ENCODE measurements at places on chromosomes 3 and 15.

GRCh38 chr15:56460071-56460470, 4.9 kb downstream of the MNS1 start:
- DNase-seq, result no peak

GRCh38 chr3:51696954-51697353, 9.9 kb upstream of the GRM2 start:
- no peak for DNase-seq

- no peak for DNase-seq
These were observed 722 bp upstream of the ZXDC start for GRCh38 chr3:126476166-126477060.

- DNase-seq, result peak; percentile 8
These were observed 1.6 kb upstream of the CCDC33 start for GRCh38 chr15:74234598-74234875.

DNA sequence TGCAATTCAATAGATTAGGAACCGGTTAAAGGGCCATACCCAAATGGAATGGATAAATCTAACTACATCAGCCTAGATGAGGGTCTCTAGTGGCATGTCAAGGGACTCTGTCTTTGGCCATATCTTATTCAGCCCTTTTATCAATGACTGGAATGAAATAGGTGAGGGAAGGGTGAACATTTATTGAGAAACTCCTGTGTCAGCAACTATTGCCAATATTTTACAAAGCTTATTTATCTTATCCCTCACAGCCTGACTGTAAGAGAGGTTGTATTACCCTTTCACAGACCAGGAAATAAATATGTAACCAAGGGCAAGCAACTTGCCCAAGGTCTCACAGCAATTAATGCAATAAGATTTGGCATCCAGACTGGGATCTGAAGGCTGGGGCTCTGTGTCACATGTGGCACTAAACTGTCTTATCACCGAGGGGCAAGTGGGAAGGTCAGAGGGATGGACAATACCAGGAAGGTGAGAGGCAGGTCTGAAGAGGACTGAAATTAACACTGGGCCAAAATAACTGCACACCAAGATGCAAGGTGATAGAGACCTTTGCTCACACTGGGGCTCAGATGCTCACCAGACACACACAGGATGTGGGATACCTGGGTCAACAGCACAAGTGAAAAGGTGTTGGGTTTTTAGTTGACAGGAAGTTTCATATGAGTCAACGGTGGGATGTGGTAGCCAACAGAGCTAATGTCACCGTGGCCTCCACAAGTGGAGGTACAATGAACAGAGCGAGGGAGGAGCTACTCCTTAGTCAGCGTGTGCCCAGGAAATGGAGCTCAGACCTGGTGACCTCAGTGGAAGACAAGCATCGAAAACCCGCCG, 261.3 kb downstream of the RPLP1 start:
- DNase-seq, result no peak

GRCh38 chr3:141383555-141384129, 15.3 kb downstream of the ZBTB38 start:
- peak; percentile 55 for DNase-seq

- no peak for DNase-seq
These were observed 46.2 kb downstream of the WDR72 start for GRCh38 chr15:53713218-53713617.

DNA sequence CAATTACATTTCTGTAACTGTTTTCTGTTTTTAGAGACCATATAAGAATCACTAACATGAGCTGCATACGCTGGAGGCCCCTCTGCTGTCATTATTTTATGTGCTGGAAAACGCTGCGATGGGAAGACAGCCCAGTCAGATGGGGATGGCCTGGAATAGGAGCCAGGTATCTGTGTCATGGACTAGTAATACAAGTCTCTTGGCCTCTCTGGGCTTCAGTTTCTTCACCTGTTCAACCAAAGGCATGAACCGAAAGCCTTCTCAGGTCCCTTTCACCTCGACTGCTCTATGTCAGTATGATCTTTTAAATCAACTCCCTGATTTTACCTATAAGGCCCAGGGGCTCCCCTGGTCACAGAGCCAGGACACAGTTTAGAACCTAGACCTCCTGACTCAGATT, 14.6 kb upstream of the RFTN1 start:
- no peak for DNase-seq

GRCh38 chr3:4996223-4996765, 17.1 kb downstream of the BHLHE40 start:
- no peak for DNase-seq

DNA sequence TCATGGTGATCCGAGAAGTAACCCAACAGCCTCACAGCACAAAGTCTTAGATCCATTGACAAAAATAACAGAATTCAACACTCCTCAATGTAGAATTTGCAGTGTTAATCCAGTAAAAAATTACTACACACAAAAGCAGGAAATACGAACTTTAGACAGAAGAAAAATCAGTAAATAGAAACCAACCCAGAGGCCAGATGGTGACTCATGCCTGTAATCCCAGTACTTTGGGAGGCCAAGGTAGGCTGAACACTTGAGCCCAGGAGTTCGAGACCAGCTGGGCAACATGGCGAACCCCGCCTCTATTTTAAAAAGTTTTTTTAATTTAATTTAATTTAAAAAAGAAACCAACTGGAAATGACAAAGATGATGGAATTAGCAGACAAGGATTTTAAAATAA, 36.1 kb downstream of the SELENOT start:
- DNase-seq, result no peak

DNA sequence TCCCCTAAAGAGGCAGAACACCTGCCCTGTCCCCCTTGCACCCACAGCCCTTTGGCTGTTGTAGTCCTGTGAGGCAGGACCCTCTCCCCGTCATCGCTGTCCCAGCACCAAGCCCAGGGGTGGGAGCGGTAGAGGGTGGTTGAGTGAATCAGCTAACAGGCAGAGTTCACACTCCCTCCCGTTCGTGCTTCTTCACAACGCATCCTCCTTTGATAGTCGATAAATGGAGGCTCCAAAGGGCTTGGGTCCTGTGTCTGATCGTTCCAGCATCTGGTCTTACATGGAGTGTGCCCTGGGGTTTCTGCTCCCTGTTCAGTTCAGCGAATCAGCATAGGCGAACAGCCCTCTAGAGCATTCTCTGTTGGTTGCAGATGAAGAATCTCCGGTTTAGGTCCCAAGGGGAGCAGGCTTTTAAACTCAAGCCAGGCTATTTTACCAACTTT, 820 bp upstream of the HMCES start:
- DNase-seq, result no peak

DNA sequence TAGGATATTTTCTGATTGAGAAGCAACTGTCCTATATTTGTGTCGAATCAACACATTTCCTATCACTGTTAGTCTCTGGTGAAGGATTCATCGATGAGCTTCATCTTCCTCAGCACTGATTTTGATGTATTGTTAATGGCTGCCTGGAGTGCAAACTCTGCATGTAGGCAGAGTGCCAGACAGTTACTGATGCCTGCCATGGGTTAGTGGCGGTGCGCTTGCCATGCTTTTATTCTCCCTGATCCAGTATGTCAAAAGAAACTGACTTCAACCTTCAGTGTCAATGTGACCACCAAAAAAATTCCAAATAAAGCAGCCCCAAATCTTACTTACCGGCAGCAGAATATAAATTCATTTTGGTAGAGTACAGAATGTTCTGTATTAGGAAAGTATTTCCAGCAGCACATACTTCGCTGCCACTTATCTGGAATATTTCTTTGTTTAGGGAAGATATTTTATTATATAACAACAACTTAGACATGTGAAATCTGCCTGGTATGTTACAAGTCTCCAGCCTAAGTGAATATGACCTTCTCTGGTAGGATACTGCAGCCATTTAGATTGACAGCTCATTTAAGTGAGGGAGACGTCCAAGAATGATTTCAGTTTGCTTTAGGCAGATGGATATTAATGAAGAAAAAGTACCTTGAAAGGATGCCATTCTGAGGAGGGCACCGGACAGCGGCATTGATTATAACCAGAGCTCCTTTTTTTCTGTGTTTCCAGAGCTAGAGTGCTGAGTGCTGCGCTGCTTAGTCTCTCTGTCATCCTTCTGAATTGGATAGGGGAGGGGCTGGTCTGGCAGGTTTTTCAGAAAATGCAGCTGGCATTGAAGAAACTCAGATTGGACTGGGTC, 59.9 kb downstream of the ARHGEF26 start:
- no peak for DNase-seq

GRCh38 chr15:27951191-27951890, 147.8 kb downstream of the OCA2 start:
- DNase-seq, result no peak

GRCh38 chr15:24858737-24859601, 95.8 kb upstream of the SNRPN start:
- DNase-seq, result no peak

DNA sequence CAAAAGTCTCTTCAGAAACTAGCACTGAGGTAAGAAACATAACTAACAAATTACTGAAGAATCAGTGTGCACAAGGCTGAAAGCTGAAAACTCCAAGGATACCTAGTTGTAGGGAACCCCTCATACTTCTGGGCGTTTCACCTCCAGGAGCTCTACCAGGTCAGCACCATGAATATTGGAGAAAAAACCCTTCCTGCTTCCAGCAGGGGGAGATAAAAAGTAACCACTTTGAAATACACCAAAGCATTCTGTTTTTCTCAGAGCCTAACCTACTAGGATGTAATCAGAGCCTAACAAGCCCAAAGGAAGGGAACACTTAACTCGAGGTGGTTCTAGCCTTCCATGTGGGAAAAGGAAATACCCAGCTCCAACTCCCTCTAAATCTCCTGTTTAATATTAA, 175.8 kb upstream of the MME start:
- no peak for DNase-seq

GRCh38 chr3:129161860-129162271, 1.0 kb upstream of the ISY1 start:
- no peak for DNase-seq

DNA sequence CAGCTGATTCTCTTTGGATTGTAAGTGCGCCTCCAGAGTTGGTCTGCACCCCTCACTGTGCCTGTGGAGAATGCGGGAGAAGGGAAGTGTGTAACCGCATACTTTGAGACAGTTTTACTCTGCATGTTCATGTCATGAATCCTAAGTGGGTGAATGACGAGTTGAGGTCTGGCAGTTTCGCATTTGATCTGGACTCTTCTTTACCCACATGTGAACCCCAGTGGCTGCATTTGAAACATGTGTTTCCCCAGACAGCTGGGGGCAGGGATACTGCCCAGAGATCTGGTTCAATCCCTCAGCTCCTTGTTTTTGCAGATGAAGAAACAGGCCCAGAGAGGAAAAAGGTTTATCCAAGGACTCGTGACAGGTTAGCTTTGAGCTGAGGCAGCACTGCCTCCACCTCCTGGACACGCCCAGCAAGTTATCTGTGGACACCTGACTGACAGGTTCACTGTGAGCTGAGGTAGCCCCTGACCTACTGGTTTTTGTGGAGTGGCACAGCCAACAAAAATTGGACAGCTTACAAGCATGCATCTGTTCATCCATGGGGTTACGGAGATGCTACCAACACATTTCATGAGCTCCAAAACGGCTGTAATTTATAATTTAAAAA, 207.3 kb downstream of the XXYLT1 start:
- no peak for DNase-seq

GRCh38 chr3:159668990-159669476, 319.6 kb upstream of the IL12A start:
- no peak for DNase-seq

DNA sequence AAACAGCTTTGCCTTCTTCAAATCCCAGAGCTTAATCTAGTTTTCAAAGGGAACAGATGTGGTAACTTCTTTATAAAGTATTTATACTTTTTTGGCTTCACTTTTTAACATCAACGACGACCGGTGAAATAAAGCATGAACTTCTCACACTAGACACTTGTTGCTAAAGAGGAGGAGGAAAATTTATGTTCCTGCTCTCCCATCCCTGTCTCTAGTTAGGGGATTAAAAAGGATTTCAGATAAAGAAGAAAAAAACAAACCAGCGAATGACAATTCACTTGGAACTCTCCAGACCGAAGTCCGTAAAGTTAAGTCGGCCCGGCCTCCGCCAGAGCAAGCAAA, 672 bp downstream of the NEDD4 start:
- DNase-seq, result no peak

- no peak for DNase-seq
These were observed 36.5 kb downstream of the ZFAND6 start for GRCh38 chr15:80095969-80096368.

DNA sequence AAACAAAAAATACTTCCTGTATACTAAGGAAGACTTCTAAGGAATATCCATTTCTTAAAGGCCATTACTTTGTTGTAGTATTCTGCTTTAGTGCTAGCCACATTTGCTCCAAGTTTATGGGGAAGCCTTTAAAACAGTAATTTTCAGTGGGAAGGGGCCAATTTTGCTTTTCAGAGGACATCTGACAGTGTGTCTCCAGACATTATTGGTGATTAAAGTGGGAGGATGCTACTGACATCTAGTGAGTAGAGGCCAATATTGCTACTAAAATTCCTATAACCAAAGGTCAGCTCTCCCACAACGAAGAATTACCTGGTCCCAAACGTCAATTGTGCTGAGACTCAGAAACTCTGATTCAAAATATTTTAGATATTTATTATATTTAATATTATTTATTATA, 24.8 kb downstream of the SLC28A2 start:
- DNase-seq, result peak; percentile 19

- no peak for DNase-seq
These were observed 767 bp downstream of the EPM2AIP1 start for GRCh38 chr3:36991923-36992805.

DNA sequence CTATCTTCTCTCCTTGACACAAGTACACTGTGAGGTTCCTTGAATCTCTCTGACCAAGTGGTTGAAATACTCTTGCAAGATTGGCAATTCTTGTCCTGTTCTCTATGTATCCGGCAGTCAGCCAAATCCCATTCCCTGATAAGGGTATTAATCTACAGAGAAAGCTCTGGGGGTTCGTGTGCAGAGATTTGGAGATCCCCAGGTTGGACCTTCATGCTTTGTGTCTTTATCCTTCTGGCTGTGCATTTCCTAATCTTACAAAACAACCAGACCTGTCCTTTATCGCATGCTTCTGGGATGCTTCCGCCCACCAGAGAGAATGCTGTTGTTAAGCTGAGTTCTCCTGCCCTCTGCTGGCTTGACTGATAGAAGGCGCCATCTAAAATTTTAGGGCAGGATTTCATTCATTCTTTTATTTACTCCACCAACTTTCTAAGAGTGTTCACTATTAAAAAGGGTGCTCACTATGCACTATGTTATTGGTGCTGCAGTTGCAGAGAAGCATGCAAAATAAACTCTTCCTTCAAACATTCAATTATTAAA, 8.6 kb upstream of the SST start:
- DNase-seq, result peak; percentile 26

DNA sequence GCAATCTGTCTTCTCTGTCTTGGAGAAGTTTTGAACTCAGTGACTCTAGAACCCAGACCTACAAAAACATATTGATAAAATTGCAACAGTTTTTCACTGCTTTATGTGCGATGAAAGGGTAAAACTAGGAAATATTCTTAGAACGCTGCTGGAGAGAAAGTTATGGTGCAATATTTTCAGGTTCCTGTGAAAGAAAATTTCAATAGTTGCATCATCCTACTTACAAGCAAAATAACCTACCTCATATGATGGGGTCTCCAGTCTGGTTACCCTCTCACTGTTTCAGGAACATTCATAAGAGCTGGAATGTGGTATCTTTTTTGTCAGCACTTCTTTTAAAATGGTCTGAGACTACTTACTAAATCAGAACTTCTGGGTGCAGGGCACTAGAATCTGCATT, 27.1 kb downstream of the GATM start:
- no peak for DNase-seq

Measured in NCI-H1694 treated with DMSO at 0.1 percent for 48 hours (cell line).